T-helper 9 cell (primary cell): ENCODE measurements at places on chromosomes 3 and 15.

- DNase-seq, result no peak
Measured at GRCh38 chr3:64924961-64925360, 237.2 kb upstream of the ADAMTS9 start.

GRCh38 chr3:49567406-49567805, 13.1 kb downstream of the BSN start:
- DNase-seq, result no peak

DNA sequence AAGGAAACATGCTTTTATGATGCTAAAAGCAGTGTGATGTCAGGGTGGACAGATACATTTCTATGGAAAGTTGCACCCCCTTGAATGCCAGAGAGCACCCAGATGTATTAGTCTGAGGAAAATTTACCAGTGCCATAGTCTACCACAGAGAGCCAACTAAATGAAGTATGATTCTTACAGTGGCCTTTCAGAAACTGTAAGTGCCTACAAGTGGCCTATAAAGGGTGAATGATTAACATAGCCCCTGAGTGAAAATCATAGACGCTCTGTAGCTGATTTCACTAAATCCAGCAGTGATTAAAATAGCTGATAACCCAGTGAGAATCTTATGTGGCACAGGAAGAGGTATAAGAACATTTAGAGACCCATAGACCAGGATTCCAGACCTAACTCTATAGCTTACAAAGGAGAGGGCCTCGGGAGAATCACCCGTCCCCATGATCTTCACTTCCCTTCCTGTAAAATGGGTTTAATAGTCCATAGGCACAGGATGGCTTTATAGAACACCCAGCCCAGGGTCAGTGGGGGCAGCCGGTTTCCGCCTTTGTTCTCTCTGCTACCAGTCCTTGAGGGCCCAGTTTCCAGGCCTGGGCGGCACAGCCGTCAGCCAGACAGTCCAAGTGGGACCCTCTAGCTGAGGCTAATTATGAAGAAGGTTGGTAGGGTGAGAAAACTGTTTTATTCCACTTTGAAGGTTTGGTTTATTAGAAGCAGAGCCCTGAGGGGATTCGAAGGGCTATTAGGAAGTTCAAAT, 35.5 kb upstream of the CACNA2D3 start:
- no peak for DNase-seq

- no peak for DNase-seq
Measured at GRCh38 chr3:127712881-127713771, 40.4 kb downstream of the ABTB1 start.

DNA sequence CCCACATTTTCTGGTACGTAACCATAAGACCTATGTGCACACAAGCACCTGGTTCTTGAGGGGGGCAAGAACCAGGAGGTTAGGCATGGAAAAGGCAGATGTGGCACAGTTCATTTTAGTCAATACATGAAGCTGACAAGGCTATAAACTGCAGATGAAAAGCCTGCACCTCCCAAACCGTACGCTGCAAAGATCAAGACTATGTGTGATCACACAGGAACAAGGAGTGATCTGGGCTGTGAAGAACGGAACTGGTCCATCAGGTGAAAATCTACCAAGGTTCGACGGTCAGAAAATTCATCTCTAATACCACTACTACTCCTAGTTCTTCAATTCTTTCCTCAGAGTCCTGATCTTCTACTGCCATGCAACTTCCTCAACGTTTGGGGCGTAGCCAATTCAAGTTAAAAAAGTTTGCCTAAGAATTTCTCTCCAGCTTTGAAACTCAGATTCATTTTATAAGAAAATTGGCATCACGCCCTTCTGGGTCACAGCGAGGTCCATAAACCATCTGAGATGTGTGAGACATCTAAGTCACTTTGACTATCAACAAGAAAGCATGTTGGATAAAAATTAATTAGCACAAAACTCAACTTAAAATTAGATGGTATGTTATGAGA, 41.9 kb downstream of the PLD1 start:
- no peak for DNase-seq

- no peak for DNase-seq
Measured at GRCh38 chr3:134326760-134327593, 47.3 kb downstream of the AMOTL2 start.

GRCh38 chr3:144482876-144483275, 511.3 kb downstream of the DIPK2A start:
- DNase-seq, result no peak

DNA sequence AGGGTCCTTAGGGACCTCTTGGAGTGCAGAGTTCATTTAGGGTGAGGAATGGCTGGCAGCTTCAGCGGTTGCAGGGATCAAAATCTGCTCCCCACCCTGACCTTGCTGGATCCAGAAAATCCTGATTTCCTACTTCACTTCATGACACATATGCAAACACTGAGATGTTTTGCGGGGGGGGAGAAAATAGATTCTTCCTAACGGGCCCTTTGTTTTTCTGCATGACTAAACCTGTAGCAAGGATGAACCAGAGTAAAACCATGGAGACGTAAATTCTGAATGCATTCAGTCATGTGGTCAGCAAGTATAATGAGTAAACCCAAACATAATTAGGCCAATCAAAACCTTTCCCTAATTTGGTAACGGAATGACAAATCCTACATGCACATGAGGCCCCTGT, 20.0 kb upstream of the RBP1 start:
- no peak for DNase-seq

DNA sequence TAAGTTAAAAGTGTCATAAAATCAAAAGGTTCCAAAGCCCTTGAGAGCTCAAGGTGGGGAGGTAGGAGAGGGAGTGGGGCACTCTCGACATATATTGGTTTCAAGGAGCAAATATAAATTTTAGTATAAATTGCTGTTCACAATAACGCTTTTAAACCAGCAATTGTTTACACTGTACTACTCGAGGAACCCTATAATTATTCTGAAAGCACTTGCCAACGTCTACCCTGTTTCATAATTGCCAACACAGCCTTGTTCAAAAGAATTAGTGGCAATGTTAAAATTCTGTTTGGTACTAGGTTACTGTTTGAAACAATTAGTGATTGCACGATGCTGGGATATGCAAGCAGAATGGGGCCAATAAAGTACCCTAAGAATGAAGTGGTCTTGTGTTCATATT, 76.3 kb upstream of the ICE2 start:
- no peak for DNase-seq

- DNase-seq, result no peak
Measured at GRCh38 chr3:35043040-35043439, 596.3 kb upstream of the ARPP21 start.

GRCh38 chr3:42975456-42975855, 3.7 kb upstream of the GASK1A start:
- no peak for DNase-seq

GRCh38 chr3:167736264-167736787, 805 bp downstream of the SERPINI1 start:
- DNase-seq, result no peak

DNA sequence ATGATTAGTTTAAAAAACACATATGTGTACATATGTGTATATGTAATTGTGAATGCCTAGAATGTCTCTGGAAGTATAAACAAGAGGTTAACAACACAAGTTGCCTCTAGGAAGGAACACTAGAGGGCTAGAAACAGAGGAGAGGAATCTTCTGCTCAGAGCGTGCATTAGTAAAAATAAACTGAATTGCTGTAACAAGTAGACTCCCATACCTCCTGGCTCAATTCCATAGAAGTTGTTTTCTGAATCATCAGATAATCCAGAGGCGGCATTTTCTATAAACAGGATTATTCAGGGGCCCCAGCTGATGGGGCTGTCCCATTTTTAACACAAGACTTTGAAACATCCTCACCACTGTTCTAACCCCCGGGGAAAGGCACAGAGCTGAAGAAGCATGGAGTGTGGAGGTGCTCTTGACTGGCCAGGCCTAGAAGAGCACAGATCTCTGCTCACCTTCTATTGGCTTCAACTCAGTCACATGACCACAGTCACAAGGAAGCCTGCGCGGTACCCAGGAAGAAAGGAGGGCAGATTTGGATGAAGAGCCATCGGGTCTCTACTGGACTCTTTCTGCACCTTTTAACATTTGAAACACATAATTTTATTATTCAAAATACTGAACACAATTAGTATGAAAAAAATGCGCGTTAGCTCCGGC, 145.7 kb downstream of the TLE3 start:
- DNase-seq, result no peak

DNA sequence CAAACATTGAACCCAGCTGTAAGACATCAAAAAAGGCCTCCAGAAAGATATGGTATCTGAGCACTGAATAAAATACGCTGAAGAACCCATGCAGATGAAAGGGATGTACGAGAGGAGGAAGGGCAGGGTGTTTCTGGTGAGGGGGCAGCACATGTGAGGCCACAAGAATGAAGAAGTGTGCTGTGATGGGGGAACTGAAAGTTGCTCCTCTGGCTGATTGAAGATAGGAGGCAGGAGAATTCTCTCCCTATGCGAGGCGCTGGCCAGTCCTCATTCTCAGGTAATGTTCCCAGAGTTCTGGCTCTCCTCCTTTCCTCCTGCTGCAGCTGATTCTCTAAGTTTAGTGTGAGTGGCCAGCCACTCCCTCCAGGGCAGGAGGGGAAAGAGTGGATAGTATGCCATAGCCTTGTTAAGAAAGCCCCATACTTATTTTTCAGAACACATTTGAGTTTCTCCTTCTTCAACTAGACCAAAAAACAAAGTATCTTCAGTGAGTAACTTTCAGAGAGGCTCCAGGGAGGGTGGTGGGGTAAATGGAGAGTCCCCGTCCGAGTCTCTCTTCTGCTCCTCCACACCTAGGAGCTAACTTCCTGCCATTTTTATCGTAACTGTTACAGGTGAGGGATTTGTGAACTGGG, 26.9 kb upstream of the MYO1E start:
- DNase-seq, result no peak

DNA sequence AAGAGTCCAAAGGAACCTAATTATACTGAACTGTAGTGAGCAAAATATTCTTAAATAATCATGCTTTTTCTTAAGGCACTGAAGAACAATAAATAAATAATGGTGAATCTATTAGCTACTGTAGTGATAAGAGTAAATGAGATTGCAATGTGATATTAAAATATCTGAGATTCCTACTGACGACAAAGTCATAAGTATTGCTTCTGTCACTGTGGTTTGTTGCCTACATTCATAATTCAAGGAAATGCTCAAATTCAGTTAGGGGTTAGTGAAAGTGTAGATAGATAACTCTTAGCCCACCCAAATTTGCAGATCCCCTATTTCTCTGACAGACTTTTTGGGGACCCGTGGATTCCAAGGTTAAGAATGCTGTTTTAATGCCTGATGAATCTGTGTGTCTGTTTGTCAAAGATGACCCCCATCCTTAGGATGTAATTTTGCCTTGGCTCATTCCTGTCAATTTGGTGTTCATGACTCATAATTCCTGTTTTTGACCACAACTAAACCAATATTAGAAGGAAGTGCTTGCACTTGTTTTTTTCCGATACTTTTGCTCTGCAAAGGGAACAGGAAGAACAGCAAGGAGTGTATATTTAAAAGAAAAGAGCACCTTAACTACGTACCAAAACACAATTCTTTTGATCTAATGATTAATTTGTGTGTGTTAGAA, 86.7 kb downstream of the MAGI1 start:
- DNase-seq, result no peak

- peak; percentile 41 for DNase-seq
Measured at GRCh38 chr3:72347819-72348319, 500.4 kb downstream of the SHQ1 start.

DNA sequence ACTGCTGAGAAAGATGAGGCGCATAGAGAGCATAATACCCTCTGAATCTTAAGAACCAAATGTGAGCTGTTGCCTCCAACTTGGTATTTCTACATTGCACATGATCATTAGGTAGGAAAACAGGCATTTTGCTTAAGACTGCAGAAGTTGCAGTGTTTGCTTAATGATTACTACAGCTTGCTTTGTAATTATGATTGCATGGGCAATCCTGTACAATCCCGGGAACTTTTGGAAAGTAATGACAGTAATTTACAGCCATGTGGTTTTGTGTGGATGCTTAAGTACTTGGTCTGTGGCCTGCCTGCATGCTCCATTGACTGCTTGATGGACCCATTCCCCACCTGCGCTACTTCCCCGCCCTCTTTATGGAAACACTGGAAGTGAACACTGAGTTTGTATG, 301.1 kb downstream of the DIPK2A start:
- no peak for DNase-seq

DNA sequence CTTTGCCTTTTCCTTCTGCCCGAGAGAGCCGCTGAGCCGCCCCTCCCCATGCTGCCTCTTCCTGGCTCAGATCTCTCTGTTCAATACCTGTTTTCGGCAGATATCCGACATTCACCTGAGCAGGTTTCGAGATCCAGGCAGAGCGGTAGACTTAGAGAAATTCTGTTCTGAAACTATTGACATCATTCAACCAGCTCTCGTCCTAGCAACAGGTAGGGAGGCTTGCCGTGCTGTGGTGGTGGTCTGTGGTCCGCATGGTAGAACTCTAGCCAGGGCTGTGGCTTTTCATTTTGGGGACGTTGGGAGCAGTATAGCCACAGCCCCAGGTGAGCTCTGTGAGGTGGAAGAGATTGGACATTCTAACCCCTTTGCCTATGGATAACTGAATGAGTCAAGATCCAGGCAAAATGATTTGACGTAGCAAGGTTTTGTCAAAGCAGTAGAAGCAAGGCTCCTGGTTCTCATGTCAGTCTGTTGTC, 810 bp downstream of the TMEM62 start:
- DNase-seq, result no peak

DNA sequence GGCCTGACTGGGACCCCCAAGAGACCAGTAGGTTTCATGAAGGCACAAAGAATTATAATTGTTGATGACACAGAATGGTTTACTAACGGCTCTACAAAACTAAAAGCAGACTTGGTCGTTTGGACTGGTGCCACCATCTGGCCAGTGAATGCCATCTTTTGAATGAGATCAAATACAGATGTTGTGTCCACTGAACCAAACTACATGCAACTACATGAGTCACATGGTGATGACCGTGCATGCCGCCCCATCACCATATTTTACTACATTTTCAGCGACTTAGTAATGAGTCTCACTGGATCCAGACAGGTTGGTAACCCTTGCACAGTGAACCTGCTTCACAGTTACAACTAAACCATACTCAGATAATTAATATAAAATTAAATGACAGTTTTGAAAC, 803.3 kb downstream of the DIPK2A start:
- no peak for DNase-seq

DNA sequence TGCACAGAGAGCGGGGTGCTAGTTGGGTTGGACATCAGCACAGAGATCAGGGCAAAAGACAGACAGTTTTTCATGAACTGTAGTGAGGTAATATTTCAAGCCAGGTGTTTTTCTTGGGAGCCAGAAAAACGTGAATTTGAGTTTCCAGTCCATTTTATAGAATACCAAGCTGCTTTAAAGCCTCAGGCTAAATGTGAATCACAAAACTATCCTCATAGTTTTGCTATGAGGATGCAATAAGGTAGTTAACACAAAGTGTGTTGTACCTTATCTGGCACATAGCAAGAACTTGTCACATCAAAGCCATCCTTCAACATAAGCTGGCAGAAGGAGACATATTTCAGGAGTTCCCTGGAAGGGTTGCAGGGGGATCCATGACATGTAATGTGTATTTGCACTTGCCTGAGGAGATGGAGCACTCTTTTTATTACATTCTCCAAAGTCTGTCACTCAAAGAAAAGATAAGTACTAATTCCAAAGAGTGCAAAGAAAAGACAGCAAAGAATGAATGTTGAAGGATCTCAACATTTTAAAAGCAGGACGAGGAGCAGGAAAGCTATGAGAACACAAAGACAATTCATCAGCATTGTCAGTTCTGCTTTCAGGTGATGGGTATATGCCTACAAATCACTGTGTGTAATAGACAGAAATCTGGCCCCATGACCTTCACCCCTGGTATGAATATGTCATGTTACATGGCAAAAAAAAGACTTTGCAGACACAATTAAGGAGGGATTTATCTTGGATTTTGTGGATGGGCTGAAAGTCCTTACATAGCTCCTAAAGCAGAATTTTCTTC, 1046.4 kb downstream of the NTRK3 start:
- no peak for DNase-seq
